ENCODE measurements at places on chromosomes 1 and 21. TPM values are rescaled to one million over a fixed set of nuclear protein-coding genes. Genes with fewer than 3 reads are reported as not detected.

The HTR6 gene
- not detected for total RNA-seq

- DNase-seq, result no peak
Measured at GRCh38 chr1:162026881-162027280, 3.2 kb upstream of the OLFML2B start.

The COL11A1 gene
- 54.3 TPM for total RNA-seq

The NCAM2 gene
- 0.40 TPM for total RNA-seq

DNA sequence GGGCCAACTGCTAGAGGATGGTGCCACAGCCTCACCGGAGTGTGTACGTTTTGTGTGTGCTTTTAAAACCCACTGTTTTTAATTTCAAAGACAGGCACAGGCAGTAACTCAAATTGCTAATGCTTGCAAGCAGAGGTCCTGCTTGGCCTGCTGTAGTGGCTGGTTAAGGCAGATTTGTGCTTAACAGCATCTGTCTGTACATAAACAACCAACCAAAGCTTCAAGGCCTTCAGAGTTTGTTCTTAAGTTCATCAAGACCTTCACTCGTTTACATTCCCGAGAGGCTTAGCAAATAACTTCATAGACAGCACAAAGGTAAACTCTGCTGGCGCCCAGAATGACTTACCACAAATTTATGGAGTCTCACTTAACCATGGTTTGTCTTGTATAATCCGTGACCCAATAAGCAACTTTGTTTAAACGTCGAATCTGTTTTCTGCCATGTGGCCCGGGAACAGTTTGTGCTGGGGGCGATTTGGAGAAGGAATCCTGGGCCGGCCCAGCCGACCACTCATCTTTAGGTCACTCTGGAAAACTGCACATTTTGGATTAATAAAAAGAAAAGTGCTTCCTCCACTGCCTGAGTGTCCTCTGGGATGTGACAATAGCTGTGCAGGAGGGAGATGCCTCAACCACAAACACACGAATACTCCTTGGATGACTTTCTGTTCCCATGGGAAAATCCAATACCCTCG lies 58.1 kb downstream of the CAPZB start:
- peak; percentile 66 for DNase-seq

The CTSK gene
- 1.7 TPM for total RNA-seq

Measured in LHCN-M2 (cell line).